ENCODE measurements at places on chromosomes 5 and 9. TPM values are rescaled to one million over a fixed set of nuclear protein-coding genes. Genes with fewer than 3 reads are reported as not detected.

DNA sequence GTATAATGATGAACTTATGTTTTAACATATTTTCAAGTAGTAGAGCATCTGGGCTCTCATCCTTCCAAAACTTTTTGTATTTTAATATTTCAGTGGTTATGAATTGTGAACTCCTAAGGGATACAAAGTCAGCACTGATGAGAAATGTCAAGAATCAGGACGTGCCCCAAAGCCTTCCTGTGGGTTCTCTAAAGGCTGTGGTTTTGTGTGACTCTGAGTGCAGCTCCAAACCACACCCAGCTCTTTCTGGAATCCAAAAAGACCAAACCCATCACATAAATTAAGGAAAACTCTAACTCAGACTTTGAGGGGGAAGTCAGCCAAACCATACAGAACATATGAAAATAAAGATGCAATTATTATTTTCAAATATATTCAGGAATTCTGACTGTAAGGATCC is 40.8 kb upstream of the SMU1 start:
- DNase-seq: no peak

DNA sequence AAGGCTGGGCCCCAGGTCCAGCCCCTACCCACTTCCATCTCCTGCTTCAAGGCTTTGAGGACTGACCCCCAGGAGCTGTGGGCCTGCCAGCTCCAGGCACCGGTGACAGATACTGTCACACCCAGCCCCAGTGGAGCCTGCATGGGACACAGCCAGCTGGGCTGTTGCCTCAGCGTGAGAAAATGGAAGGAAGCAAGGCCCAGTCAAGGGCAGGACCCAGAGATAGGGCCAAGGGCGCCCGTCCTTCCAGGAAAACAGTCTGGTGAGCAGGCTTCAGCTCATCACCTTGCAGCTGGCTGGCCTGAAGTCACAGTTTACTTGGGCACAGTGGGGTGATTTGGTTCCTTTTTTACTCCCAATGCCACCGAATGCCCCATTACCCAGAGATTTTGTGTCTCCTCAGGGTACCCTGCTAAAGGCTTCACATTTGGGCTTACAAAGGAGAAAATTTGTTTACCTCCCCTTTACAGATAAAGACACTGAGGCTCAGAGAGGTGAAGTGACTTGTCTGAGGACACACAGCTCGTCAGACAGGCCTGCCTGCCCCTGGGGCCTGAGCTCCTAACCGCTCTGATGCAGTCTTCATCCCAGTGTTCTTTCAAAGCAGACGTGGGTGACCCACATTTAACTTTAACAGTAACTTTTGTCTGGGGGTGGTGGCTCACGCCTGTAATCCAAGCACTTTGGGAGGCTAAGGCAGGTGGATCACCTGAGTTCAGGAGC is 21.5 kb upstream of the WDR38 start:
- DNase-seq: no peak

- DNase-seq: no peak
These were observed 635 bp downstream of the FBN2 start for GRCh38 chr5:128537221-128537999.

GRCh38 chr5:149414405-149415065 is 35.4 kb upstream of the IL17B start:
- no peak for DNase-seq

DNA sequence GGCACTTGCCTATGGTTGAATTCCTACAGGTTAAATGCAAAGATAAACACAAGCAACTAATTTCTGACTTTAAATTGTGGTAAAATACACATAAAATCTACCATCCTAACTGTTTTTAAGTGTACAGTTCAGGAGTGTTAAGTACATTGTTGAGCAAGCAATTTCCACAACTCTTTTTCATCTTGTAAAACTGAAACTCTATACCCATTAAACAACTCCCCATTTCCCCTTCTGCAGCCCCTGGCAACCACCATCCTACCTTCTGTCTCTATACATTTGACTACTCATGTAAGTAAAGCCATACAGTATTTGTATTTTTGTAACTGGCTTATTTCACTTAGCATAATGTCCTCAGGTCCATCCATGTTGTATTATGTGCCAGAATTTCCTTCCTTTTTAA is 38.5 kb upstream of the STX17 start:
- DNase-seq: peak; percentile 26

- no peak for DNase-seq
These were observed 5.1 kb upstream of the HK3 start for GRCh38 chr5:176904276-176904675.

DNA sequence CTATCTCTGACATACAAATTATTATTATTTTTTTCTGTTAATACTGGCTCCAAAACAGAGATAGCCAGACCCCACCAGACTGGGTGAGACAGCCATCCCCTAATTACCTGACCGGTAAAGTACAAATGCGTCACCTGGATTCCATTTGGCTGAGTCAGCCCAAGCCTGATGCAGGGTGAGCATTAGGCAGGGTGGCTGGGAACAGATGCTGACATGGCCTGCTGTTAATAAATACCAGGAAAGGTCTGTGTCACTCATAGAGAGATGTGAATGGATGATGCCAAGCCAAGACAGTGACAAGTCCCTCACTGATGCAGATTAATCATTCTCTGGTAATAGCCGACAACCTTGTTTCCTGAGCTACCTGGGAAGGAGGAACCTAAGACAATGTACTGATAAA is 183.5 kb downstream of the TRIM32 start:
- DNase-seq: no peak

- DNase-seq: no peak
These were observed 265.6 kb downstream of the TLE1 start for GRCh38 chr9:81423589-81424326.

DNA sequence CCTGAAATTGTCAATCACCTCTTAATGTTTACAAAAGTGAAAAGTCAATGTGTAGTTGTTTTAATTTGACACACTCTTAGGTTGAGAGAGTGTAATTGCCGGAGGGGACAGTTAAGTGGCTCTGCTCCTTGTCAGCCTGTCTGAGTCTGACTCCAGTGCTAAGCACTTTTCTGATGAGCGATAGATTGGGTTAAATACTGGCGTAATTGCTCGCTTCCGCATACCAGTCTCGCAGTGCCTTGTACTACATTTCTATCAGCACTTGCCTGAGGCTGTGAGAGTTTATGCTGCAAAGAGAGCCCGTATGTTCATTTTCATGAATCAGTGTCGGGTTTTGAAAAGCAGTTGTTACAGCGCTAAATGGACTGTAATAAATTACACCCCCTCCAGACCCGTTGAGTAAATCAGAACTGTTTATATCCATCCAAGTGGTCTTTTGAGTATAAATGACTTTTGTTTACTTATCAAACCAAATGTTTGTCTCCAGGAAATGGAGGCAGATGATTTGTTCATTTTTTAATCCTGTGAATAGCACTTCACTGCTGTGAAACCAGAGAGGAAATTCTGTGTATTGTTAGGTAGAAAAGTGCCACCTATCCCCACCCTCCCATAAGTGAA is 41.0 kb upstream of the DMRT3 start:
- DNase-seq: no peak

- DNase-seq: peak; percentile 4
These were observed 66.4 kb downstream of the RETREG1 start for GRCh38 chr5:16550316-16550952.

DNA sequence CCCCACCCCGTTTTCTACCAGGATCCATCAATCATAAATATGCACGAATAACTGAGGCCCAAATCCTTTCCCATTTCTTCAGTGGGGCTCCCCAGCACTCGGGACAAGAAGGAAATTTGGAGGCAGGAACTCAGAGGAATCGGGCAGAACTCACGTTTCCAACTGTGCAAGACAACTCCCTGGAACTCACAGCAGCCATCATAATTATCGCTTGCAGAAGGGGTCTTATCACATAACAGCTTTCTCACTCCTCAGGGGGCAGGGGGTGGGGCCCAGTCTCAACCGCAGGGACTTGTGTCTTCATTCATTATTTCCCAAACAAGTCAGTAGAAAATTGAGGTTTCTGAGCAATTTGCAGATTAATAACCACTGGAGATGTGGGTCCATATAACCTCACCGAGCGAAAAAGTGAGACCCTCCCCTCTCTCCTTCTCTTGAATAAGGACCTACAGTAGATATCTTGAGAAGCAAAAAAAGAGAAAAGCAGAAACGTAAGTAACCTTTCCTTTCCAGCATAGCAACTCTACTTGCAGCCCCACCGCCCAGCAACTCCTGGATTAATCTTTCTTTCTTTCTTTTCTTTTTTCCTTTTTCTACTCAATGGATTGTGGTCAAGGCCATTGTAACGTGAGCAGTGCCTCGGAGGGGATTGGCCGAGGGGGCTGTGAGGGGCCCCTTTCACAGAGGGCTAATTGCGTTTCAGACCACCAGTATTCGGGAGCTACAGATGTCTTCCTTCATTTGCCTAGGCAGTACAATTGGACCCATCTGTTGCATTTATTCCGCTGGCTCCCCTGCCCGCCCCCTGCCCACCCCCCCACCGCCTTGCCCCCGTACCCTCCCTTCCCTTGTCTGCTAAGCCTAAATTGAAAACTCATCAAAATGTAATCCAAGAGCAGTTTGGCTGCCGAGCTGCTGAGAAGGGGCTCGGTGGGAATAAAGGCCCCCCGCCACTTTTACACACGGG is 24.7 kb upstream of the TIFAB start:
- no peak for DNase-seq

- DNase-seq: no peak
These were observed 3.3 kb downstream of the RXRA start for GRCh38 chr9:134329576-134329855.

DNA sequence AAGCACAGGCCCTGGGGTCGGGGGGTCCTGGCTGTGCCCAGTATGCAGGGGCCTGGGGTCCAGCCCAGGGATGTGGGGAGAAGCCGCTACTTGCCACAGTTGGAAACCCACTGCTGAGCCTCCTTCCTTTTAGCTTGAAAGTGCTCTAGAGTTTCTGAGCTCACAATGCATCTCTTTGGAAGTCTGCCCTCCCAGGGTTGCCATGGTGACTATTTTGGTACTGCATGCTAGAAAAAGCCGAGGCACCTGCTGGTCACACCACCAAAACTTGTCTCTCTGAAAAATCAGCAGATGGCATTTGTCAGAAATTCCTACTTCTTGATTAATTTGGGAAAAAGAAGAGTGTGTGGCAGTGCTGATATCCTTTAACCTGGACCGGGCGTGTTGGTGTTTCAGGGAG is 151.8 kb downstream of the SEC61B start:
- no peak for DNase-seq

- no peak for DNase-seq
These were observed 34.6 kb downstream of the ANGPTL2 start for GRCh38 chr9:127087836-127088235.

GRCh38 chr9:115373000-115373709 is 255.2 kb upstream of the TNC start:
- no peak for DNase-seq

GRCh38 chr5:173646692-173647091 is 30.2 kb upstream of the BOD1 start:
- no peak for DNase-seq

GRCh38 chr5:10747678-10748622 is 13.1 kb downstream of the DAP start:
- no peak for DNase-seq

DNA sequence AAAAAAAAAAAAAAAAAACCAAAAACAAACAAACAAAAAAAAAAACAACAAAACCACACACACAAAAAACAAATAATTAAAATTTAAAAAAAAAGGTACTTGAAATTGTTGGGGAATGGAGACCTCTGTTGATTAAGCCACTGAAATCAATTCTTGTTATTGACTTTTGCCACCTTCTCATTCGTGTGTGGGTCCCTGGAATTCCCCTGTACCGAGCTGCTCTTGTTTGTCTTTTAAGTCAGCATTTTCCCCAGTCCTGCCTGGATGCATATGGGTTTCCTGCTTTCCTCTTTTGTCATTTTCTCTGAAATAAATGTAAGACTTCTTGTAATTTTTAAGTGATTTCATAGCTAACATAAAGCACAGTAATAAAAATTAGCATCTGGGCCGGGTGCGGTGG is 45.5 kb downstream of the GPBP1 start:
- no peak for DNase-seq

DNA sequence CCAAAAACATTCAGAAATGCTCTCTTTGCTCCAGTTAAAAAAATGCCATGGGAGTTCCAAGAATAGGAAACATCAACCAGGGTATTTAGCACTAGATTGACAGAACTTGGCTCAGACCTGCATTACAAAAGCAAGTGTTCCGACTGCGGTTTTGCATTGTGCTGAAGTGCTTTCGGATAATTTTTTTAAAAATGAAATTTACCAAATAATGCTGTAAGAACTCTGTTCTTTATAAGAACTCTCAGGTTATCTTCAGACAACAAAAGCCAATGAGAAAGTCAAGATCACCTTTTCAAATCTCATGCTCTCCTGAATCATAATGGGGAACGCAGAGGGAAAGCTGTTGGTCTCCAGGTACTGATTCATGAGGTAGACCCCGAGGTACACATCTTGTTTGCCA is 483 bp upstream of the PLPP6 start:
- DNase-seq: no peak

- no peak for DNase-seq
These were observed 34.1 kb upstream of the MTMR12 start for GRCh38 chr5:32346869-32347268.

- no peak for DNase-seq
These were observed 23.5 kb upstream of the EIF4EBP3 start for GRCh38 chr5:140524003-140524402.

DNA sequence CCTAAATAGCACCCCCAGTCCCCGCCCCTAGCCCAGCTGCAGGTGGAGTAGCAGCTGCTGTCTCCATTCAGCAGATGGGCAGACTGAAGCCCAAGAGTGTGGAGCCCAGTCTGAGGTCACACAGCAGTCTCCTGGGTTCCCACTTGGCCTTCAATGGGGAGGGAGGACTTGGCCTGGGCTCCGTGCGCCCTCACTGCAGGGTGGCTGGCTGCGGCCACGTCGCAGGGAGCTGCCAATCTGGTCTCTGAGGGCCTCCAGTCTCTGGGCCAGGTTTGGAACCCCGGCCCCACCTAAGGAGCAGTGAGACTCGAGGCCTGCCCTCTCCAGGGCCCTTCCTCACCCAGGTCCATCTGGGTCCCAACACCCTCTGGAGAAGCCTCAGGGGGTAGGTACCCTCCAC is 7.4 kb downstream of the KIF12 start:
- DNase-seq: no peak

DNA sequence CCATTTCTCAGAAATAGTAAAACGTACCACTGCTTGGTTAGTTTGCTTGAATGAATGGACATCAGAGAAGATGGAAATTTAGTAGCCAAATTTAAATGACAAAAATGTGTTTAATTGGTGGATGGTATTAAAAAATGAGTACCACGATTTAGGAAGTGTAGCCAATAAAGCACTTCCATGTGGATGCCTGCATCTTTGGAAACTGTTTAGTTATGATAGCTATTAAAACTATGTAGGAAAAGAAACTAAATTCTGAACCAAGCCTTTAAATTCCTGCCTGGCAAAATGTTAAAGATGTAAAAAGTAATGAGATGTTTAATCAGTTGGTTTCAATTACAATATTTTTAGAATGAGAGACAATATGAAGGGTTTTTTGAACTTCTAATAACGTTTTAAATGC is 94.8 kb downstream of the NUDT12 start:
- no peak for DNase-seq

Gene MCIDAS
- not detected for polyA plus RNA-seq

Gene CCDC127
- 4.9 TPM for polyA plus RNA-seq

Gene ARL15
- 16.5 TPM for polyA plus RNA-seq

Gene SPINK4
- not detected for polyA plus RNA-seq

Gene PCDHGA5
- 0.08 TPM for polyA plus RNA-seq

Gene SAXO1
- 0.10 TPM for polyA plus RNA-seq

Gene FOXD1
- 0.07 TPM for polyA plus RNA-seq
